Esophagus muscularis mucosa (tissue), 4 donors: ENCODE measurements at places on chromosomes 11 and 22. TPM values are rescaled to one million over a fixed set of nuclear protein-coding genes. Genes with fewer than 3 reads are reported as not detected.
A peak's percentile ranks its signal among the peaks of the same experiment; 100 is the strongest.

DNA sequence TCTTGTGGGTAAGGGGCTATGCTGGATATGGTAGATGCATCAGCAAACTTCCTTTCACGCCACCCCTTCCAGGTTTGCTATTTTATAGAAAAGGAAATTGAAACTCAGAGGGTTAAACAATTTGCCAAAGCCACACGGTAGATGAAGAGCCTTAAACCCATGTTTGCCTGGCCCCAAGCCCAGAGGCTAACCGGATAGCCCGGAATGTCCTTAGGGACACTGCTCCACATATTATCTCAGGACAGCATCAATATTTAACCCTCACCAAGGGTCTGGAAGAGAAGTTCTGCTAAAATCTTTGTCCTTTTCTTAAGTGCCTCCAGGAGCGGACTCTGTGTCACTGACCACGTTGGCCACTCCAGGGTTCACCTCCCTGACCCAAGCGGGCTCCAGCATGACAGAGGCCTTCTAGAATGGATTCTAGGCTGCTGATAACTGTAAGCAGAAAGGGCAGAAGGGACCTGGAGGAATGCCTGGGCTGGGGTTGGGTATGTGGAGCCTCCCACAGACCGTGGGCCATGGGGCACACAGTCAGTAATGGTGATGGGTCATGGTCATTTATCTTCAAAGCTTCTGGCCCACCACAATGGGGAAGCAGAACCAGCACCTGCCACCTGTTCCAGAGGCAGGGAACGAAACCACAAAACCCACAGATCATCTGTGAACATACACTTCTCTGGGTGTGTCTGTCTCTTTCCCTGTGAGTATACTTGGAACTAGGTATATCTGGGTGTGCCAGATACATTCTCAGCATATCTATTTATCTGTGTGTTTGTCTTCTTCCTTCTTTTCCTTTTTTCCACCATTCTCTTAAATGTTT lies 5.4 kb upstream of the TMEM86A start:
- no peak for DNase-seq

- DNase-seq: no peak
Measured at GRCh38 chr11:129365816-129366215, 9.8 kb upstream of the BARX2 start.

Gene UBQLN3
- total RNA-seq: not detected

DNA sequence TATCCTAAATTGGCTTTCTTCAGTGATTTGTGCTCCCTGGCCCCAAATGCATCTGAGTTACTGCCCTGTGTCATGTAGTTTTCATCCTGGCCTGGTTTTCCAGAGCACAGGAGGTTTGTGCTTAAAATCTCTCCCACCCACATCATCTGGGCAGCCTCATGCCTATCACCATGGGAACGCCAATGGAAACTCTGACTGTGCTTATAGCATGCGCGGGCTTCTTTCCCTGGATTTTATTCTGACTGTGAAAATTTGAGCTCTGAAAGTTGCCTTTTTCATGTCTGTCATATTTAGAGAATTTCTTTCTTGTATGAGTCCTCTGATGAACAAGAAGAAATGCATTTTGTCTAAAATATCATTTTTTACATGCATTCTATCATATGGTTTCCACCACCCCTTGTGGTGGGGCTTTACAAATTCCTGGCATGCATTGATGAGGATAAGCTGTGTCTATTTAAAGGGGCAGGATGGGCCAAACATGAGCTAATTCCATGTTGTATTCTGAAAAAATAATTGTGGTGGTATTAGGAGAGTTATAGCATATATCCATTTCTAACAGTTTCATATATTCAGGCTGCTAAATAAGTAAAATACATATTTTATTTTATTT lies 55.1 kb downstream of the IRAG1 start:
- DNase-seq: no peak

GRCh38 chr11:9700105-9700801 lies 36.4 kb downstream of the SWAP70 start:
- DNase-seq: no peak

Gene OR10D3
- total RNA-seq: not detected

Gene SMIM38
- 0.50 TPM for total RNA-seq

DNA sequence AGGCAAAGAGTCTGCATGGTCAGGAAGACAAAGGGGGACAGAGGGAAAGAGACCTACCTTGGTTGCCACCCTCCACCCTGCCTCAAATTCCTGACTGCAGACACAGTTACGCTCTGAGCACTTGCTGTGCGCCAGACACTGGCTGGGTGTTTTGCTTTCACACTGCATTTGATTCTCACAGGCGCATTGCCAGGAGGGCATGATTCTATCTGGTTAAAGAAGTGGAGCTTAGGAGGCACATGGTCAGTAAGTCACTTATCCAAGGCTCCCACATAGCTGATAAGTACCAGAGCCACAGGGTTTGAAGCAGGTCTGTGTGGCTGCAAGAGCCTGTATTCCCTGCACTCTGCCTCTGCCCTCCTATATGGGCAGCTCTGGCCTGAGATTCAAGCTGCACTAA lies 103.9 kb downstream of the TIMP3 start:
- DNase-seq: no peak

DNA sequence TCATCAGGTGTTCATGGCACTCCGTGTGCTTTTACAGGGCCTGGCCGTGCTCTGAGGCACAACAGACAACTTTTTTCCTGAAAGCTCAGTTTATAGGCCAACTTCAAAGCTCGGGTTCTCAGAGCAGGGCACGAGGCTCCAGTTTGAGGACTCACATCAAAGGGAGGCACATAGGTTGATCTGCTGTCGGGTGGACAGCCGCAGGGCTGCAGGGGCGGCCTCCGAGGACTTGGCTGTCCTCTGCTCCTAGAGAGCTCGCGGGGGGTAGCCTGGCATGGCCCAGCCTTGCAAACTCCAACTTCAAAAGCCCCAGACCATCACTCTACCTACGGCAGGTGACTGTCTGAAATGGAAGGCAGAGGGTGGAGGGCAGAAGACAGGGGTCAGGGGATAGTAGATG lies 31.6 kb downstream of the C11orf58 start:
- peak; percentile 79 for DNase-seq

DNA sequence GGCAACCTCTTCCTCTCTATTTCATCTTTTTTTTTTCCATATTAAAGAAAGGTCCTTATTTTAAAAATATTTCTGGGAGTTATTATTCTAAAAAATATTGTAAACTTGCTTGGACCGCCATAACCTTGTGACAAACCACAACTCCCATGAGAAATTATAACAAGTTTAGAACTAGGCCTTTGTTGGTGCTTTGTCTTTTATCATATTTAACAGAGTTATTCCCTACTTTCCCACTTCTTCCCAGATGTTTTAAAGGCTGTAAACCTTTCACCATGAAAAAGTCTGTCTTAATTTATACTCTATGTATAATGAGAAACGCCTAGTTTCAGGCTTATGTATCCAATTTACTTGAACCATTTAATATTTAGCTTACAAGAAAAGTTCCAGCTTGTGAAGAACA lies 3.7 kb downstream of the CTSC start:
- no peak for DNase-seq

Gene MALAT1
- total RNA-seq: 5,675 TPM

DNA sequence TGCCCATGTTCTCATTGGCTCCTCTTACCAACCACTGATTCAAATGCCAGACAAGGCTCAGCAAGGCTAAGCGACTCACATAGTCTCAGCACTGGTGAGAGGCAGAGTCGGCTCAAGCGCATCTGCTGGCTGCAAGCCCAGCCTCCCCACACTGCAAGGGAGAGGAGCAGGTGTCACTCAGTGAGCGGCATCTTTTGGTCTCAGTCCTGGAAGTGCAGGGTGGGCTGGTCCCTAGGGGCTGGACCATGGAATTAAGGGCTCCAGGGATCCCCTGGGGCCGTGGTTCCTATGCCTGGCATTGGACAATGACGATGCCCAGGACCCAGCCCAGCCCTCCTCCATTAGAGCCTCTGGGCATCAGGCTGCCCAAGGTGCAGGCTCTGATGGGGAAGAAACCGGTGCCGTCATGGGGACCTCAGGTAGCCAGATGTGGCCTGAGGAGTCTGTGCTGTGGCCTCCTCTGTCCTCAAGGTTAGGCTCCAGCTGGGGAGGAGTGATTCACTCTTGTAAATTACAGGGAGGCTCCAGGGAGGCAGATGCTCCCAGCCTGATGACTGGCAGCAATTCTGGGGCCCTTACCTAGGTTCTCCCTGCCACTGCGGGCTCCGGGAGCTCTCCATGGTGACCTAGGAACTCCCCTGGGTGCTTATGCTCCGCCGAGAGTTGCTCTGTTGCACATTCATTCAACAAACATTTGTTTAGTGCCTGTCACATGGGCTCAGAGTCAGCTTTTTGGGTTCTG lies 28.0 kb downstream of the FADS2 start:
- DNase-seq: no peak

Gene SVIP
- total RNA-seq: 17.0 TPM

DNA sequence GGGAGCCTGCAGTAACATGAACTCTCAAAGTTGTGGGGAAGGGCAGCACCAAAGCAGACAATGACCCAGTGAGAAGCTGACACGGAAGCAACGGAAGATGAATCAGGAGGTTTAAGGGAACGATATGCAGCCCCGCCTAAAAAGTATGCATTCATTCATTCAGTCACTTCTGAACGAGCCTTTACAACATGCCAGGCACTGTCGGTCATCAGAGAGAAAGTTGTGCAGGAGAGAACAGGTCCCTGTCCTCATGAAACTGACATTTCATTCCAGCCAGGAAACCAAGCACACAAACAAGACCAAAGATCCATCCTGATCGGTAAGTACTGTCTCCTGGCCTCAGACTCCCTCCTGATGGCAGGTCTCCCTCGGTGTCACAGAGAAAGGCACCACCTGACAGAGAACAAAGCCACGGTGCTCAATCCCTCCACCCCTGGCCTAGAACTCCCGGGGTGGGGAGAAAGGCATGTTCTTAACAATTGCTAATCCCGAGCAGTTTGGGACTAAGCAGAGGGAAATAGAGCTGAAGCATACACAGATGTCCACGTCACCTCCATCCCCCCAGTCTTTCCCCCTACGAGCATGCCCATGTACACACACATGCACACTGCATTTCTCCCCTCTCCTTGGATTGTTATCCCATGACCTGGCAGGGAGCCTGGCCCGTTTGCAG lies 49.3 kb downstream of the LRFN4 start:
- DNase-seq: no peak

DNA sequence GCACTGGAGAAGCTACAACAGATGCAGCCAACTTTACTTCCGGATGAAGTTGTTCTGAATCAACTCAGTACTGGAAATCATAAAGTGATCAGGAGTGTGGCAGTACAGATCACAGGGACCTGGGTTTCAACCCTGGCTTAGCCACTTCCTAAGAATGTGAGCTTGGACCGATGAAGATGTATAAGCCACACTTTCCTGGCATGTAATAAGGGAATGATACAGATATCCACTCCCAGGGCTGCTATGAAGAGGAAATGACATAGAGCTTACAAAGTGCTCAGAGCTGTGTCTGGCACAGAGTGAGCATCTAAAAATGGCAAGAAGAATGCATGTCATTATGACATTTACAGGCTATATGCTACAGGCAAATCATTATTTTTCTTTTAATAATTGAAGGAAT lies 378.7 kb downstream of the NTM start:
- DNase-seq: no peak

DNA sequence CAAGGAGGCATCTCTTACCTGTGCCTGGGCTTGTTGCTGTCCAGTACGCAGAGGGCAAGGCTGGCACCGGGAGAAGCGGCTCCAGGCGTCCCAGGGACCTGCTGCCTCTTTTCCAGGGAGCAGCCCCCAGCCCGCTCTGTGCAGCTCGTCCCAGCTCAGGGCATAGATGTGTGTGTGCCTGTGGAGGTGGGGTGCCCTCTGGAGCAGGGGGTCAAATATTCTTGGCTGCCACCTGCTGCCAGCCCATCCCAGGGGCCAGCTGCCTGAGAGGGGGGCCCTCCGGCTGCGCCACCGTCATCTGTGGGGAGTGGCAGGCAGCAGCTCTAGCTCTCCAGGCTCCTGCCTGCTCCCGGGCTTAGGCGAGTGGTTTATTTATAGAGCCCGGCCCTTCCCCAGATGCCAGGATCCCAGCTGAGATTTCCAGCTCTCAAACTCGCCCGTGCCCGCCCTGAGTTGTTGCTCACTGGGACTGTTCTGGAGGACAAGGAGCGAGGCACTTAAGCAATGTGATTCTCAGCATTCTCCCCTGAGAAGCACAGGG lies 87.5 kb downstream of the RTL6 start:
- no peak for DNase-seq

DNA sequence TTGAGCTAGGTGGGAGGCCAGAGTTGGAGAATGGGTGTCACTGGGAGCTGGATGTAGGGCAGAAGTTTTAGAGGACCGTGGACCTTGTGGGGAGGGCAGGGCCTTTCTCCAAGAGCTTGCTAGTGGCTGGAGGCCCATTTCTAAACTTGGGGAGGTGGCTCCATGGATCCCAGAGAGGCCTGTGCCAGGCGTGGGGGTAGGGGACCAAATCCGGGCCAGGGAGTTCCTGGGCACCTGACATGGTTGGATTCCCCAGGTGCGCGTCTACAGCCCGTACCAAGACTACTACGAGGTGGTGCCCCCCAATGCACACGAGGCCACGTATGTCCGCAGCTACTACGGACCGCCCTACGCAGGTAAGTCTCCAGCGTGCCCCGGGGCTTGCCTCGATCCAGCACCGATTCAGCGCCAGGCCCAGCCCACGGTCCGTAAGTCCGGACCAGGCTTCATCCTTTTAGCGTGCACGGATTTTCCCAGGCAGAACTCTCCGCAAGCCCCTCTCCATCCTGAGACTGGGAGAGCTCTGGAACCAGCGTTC lies 14.2 kb downstream of the PLEKHB1 start:
- DNase-seq: no peak

Gene DNAJB7
- not detected for total RNA-seq

Gene SCGB1D2
- total RNA-seq: not detected

Gene OR52A1
- total RNA-seq: not detected

GRCh38 chr11:11579012-11579988 lies 42.5 kb downstream of the GALNT18 start:
- no peak for DNase-seq

GRCh38 chr22:28799606-28800307 lies 612 bp downstream of the XBP1 start:
- DNase-seq: no peak

DNA sequence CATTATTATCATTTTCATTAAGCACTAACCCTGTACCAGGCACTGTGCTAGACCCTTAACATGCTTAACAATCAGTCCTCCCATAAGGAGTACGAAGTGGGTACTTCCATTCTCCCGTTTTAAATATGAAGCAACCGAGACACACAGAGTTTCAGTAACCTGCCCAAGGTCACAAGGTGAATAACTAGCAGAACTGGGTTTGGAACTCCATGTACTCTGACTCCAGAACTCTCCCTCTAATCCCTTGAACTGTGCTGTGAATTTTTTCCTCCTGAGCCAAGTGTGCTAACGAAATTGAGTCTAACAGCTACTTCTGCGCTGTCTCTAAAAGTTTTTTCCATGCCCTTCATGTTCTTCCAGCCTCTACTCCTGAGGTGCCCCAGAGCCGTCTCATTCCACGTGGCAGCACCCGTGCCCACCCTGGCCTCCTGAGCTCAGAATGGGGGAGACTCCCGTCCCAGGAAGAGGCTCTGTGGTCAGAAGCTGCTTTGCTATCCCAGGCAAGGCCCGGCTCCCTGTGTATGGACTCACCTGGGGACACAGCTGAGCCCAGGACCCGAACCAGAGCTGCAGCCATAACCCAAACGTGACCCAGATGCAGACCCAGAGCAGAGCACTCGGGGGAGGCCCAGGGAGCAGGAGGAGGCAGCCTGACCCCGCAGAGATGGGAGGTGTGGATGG lies 8.6 kb upstream of the TRIM29 start:
- no peak for DNase-seq

GRCh38 chr11:103898065-103898464 lies 138.4 kb upstream of the DDI1 start:
- no peak for DNase-seq

Gene BCO2
- 11.6 TPM for total RNA-seq

Gene CCDC87
- 0.46 TPM for total RNA-seq

Gene SAA1
- 0.75 TPM for total RNA-seq
